ENCODE measurements at places on chromosomes 13 and 19.

DNA sequence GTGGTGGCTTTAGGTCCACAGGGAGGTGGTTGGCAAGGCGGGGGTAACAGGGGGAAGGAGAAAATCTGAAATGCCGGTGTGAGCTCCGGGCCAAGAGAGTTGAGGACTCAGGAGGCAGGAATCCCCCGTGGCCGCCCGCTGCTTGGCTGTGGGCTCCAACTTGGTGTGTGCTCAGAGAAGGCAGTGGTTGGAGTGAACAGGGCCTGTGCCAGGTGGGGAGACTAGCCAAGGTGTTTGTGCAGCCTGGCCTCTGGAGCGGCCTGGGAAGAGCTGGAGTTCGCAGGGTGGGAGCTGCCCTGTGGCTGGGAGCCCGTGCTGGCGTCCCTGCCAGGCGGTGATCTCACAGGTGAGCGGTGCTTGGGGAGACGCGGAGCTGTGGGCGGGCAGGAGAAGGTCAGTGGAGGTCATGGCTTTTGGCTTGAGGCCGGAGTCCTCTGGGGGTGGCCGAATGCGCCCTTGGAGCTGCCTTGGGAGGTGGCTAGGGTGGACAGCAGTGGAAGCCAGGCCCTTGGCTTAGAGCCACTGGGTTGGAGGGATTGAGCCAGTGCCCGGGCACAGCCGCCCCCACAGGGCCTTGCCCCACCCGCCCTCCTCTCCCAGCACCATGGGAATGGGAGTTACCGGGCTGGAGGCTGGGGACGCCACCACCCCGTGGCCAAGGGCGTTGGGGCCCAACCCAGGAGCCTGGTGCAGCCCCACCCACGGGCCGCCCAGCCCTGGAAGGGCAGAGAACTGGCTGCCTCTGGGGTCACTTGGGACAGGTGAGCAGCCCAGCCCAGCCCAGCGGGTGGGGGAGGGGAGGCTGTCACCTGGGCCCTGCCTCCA is 7.1 kb upstream of the CIRBP start:
- DNase-seq, result peak; percentile 35

DNA sequence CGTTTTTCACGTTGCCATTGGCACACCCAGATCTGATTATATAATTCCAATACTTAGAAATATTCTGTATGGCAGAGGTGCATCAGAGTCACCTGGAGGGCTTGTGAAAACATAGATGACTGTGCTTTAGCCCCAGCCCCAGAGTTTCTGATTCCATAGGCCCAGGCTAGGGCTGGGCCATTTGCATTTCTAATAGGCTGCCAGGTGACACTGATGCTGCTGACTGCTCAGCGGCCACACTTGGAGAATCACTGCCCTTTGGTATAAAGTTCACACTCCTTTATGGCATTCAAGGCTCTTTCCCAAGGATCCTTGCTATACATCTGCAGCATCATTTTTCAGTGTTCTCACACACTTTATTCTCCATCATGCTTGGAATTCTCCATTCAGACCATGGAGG is 137.1 kb downstream of the AKAP11 start:
- no peak for DNase-seq

- DNase-seq, result no peak
Observed at GRCh38 chr13:39910833-39911232, 255.4 kb downstream of the COG6 start.

GRCh38 chr19:17931532-17932191 is 1.2 kb upstream of the CCDC124 start:
- no peak for DNase-seq

GRCh38 chr19:22619932-22620331 is 14.2 kb upstream of the ZNF492 start:
- DNase-seq, result no peak

- no peak for DNase-seq
Observed at GRCh38 chr13:26465514-26465913, 92.0 kb upstream of the WASF3 start.

GRCh38 chr13:75485286-75486062 is 3.5 kb upstream of the TBC1D4 start:
- DNase-seq, result no peak

DNA sequence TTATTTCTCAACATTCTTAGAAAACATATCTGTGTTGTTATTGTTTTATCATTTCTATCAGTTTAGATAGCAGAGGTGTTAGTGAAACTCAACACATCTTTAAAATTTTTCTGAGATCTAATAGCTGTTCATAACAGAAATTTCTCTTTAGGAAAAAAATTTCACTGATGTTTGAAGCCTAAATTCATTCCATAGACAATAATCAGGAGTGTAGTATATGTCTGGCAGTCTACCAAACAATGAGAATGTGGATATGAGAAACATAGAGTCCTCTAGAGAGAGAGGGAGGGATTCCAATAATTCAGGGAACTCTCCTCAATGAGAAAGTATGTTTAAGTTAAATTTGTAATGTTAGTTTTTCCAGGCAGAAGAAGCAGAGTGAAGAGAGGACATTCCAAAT is 118.2 kb upstream of the EDNRB start:
- no peak for DNase-seq

DNA sequence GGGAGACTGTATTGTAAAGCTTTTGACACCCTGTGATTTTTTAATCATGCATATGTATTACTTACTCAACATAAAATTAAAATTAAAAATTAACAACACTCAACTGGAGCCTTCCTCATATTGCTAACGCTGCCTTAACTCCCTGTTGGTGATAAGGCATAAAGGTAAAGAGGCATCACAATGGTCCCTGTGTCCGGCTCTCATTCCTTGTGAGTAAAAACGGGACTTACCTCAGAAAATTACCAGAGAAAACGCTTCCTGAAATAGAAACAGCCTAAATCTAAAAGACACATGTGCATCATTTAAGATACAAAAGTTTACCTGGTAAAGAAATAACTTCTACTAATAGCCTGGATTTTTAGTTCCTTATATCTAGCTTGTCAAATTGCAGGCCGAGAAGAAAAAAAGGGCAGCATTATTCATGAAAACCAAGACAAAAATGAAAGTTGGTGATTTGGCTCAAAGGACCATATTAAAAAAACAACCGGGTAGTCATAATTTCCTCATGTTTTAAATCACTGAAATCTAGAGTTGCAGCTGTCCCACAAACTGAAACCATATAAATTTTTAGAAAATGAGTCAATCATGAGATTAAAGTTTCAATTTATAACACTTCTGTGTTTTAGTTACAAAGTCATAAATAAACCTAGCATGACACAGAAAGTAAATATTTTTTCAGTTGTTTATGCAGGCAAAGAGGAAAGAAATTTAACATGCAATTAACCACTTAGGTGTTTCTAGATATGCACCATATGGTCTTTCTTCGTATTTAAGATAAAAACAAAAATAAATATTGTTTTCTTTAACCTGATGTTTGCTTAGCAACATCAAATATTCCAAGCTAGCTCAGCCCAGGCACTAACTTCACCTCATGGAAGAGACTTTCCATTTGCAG is 94.7 kb downstream of the MIPEP start:
- peak; percentile 16 for DNase-seq

DNA sequence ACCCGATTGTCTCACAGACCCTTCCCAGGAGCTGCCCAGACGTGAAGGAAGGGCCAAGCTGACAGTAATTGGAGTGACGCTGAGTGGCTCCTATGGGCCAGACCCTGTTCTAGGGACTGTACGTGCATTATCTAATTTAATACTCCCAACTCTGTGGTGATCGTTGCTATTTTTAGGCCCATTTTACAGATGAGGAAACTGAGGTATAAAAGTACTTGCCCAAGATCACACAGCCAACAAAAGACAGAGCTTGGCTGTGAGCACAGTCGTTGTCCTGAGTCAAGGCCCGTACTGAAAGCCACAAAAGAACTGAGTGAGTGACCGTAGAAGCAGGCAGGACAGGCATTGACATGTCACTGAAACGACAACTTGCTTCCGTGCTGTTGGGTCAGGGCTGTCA is 74.7 kb downstream of the ERICH6B start:
- no peak for DNase-seq

GRCh38 chr13:110503037-110503901 is 58.3 kb downstream of the RAB20 start:
- no peak for DNase-seq

DNA sequence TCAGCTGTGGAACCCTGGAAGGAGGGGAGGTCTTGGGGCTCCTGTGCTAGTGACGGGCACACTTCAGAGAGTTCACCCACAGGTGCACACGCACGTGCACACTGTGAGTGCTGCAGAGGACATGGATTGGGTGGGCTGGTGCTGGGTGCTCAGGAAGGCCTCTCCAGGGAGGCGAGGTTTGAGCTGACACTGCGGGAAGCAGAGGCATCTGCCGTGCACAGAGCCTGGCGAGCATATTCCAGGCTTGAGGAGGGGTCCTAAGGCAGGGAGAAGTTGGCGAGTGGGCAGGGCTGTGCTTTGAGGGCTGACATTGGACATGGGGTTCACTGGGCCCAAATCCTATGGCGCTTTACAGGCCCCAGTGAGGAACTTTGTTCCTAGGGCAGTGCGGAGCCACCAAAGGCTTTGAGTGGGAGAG is 25.6 kb downstream of the CCDC8 start:
- no peak for DNase-seq

DNA sequence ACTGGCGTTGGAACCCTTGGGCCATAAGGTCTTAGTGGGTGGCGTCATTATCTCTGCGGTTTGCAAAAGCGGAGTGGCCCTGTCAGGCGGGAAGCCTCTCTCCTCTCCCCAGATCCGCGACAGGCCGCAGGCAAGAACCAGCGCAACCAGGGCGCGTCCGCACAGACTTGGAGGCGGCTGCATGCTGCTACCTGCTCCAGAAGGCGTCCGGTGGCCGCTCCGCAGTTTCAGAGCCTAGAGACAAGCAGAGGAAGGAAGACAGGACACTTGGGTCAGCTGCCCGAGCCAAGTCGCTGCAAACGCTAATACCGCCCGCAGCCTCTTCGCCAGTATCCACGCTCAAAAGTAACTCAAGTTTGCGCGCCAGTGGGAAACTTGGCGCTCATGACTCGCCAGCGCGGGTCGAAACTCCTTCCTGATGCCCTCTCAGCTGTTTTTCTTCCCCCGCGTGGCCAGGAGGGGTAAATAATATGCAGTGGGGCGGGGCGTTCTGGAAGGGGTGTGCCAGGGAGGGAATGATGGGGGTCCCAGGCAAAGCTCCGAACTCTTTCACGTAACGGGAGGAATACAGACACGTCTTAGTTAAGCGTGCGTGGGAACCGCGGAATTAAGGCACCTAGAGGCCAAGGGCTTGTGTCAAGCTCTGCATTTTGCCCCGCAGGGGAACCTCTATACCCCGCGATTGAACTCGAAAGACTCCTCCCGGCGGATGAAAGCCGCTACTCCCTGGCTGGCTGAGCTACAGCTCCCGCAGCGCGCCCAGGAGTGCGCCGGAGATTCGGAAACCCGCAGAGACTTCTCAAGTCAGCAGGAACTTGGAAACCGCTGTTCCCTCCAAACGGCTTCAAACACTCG is at the start of gene EDNRB:
Gene EDNRB, minus strand, starts transcription at position 441 of the 855 bp plus-strand sequence. Its CDS starts 258 bp downstream, at position 183.
- DNase-seq, result no peak

GRCh38 chr19:35293808-35294207 is 1.8 kb downstream of the MAG start:
- DNase-seq, result no peak

DNA sequence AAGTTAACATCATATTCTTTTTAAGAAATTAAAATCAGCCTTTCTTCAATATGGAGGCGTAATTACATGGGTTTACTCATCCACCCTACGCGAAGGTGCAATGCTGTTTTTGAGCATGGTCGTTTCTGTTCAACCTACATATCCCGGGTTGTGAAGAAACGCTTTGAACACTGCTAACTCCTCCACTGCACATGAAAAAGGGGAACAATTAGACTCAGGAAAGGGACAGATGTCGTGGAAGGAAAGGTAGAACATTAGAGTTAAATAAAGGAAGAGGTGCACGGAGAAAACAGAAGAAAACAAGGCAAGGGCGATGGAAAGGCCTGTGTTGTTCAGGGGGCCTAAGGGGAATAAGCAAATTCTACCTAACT is 4.1 kb downstream of the ZIC5 start:
- DNase-seq, result no peak

- DNase-seq, result no peak
Observed at GRCh38 chr13:94677799-94678198, 34.5 kb downstream of the SOX21 start.

GRCh38 chr13:109884462-109884861 is 98.1 kb upstream of the IRS2 start:
- DNase-seq, result no peak

DNA sequence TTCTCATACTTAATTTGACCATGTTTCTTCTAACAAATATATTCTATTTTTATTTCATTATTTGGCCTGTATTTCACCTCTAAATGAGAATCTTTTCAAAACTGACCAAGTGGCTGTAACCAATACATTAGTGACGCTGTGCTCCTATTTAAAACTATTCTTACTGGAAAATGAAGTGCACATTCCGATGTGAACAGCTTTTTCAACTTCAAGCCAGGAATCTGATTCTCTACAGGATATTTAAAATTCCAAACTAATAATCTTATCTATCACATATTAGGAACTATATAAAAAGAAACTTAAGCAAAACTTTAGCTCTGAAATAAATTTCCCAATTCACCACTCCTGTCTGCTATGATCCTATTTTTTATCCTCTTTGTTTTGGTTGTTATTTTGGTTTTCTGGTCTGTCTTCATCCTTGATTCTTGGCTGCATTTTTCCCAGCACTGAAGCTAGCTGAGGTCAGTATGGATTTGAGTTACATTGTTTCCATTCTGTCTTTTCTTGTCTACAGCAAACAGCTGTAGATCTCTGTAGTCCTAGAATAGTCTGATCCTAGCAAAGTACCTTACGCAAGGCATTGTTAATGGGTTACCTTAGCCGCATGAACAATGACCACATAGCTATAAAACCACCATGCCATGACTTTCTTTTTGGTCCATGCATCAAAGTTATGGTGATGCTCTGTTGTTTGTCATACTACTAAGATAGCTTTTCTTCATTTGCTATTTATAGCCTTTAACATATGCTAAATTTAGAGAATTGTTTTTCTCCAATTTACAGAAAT is 748.6 kb upstream of the SPRY2 start:
- no peak for DNase-seq

GRCh38 chr19:30330266-30330665 is 41.9 kb upstream of the ZNF536 start:
- DNase-seq, result no peak

- DNase-seq, result peak; percentile 17
Observed at GRCh38 chr19:38425810-38426466, at the start of gene RASGRP4. Gene RASGRP4, minus strand, starts transcription at chr19:38426219. Its CDS starts 128 bp downstream, at chr19:38426091.

GRCh38 chr19:49651029-49651819 is 9.2 kb downstream of the SCAF1 start:
- no peak for DNase-seq

- DNase-seq, result peak; percentile 25
Observed at GRCh38 chr13:29934531-29935308, 84.3 kb upstream of the UBL3 start.

DNA sequence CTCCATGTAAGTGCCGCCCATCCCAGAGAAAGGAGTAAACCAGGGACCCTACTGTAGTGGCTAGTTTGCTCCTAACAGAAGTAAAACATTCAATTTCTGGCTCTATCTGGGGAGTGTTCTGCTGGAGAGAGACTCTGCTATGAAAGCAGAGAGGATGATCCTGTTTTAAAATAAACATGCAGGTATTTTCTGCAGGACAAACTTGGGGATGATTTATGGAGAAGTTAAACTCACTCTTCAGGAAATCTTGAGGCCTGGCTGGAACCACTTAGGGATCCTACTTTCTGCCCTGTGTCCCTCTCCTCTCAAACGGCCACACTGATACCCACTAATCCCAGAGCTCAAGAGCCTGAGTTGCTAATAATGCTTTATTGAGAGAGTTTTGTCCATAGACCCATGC is 281.1 kb downstream of the DNAJC15 start:
- DNase-seq, result no peak

Data from CD4-positive, alpha-beta T cell treated with Interleukin-2 at 100 ng/mL for 4 hours (primary cell).